ENCODE measurements at places on chromosomes 7 and 10. TPM values are rescaled to one million over a fixed set of nuclear protein-coding genes. Genes with fewer than 3 reads are reported as not detected.

The PRXL2A gene
- total RNA-seq = 91.7 TPM

The TDRD1 gene
- 1.6 TPM for total RNA-seq

The JAKMIP3 gene
- total RNA-seq = 1.0 TPM

The PTPN12 gene
- total RNA-seq = 78.8 TPM

- no peak for DNase-seq
Measured at GRCh38 chr10:26445411-26446031, 7.4 kb downstream of the APBB1IP start.

DNA sequence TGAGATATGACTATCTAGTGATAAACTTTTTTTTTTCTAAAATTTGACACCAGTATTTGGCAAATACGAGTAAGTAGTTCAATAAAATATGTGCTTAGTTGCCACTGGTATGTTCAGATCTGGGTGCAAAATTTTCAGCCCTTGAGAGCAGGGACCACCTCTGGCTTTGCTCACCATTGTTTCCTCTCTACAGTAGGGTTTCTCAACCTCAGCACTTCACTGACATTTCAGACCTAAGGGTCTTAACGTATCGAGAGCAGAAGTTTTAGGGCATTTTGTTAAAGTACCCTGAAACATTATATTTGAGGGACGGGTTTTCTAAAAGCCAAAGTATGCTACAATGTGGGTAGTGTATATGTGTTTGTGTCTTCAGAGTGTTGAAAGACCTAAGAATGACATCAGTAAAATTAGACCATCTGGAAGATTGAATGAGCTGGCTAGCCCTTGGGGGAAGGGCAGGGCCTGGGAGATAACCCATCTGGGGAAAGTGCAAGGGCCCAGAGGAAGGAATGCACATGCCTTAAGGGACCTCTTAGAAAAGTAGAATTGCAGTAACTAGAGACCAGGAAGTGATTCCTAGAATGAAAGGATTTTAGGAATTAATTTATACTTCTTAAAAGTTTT, 11.8 kb downstream of the BZW2 start:
- no peak for DNase-seq

- DNase-seq = no peak
Measured at GRCh38 chr7:1971946-1972654, 260.6 kb downstream of the MAD1L1 start.

GRCh38 chr10:4109469-4109868, 324.5 kb upstream of the KLF6 start:
- no peak for DNase-seq
